D341Med (cell line): ENCODE measurements at places on chromosomes 4 and X.

GRCh38 chr4:88144048-88144447, 14.4 kb downstream of the ABCG2 start:
- no peak for DNase-seq

DNA sequence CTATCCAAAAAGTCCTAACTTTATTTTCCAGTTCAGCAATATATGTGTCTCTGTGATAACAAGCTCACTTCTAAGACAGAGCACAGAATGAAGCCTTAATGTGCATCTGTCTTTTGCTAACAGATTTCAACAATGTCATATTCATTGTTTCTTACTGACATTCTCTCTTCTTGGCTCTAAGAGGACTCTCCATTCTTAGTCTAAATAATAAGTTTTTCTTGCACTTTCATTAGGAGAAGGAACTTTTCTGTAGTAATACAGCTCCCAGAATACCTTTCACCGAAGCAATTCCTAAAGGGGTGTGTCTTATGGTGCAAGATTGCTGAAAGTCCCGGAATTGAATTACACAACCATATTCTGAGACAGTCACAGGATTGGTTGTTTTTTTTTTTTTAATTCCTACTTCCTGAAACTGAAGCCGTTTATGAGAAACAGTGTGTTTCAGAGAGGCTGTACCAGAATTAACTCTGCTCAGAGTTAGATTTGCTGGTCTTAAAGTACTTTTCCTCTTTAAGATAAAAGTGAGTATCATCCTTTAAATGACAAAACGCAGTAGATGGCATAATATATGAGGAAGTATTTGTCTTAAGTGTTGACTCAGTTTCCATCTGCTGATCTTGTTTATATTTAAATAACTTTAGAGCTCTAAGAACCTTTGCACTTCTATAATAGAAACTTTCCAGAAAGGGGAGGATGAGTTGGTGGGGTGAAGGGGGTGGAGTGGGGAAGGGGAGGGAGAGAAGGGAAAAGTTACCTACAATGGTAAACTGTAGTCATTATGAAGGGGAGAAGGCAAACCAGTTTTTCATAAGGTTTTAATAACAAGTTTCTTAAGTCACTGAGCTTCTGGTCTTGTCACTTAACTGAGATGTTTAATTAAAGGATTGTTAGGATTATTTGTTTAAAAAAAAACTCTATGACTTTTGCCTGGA, at the start of gene ALPK1:
Gene ALPK1 (plus strand): TSS at position 421 of the 932 bp plus-strand sequence.
- DNase-seq, result no peak

GRCh38 chr4:40448875-40449274, 113.7 kb downstream of the CHRNA9 start:
- no peak for DNase-seq

GRCh38 chr4:40149960-40150385, 46.9 kb upstream of the RHOH start:
- DNase-seq, result peak; percentile 70

DNA sequence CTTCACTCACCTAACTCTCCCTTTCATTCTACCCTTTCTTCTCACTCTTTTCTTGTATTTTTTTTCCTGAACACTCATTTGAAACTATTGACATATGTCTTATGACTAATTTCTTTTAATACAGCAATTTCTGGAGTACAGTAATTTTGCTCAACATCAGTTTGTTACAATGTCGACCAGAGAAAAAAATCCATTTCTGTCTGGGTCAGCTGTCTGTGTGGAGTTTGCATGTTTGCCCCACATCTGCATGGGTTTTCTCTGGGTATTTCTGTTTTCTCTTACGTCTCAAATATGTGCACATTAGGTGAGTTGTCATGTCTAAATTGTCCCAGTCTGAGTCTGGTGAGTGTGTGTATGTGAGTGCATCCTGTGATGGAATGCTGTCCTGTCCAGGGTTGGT, 294.8 kb downstream of the HS3ST1 start:
- no peak for DNase-seq

- no peak for DNase-seq
These were observed 63.1 kb upstream of the PDHA1 start for GRCh38 chrX:19280636-19281035.

- no peak for DNase-seq
These were observed 4.7 kb downstream of the PTTG2 start for GRCh38 chr4:37964734-37965457.
